ENCODE measurements at places on chromosomes 3 and 15.

GRCh38 chr3:175187586-175187985 is 328.5 kb downstream of the NAALADL2 start:
- DNase-seq = no peak

DNA sequence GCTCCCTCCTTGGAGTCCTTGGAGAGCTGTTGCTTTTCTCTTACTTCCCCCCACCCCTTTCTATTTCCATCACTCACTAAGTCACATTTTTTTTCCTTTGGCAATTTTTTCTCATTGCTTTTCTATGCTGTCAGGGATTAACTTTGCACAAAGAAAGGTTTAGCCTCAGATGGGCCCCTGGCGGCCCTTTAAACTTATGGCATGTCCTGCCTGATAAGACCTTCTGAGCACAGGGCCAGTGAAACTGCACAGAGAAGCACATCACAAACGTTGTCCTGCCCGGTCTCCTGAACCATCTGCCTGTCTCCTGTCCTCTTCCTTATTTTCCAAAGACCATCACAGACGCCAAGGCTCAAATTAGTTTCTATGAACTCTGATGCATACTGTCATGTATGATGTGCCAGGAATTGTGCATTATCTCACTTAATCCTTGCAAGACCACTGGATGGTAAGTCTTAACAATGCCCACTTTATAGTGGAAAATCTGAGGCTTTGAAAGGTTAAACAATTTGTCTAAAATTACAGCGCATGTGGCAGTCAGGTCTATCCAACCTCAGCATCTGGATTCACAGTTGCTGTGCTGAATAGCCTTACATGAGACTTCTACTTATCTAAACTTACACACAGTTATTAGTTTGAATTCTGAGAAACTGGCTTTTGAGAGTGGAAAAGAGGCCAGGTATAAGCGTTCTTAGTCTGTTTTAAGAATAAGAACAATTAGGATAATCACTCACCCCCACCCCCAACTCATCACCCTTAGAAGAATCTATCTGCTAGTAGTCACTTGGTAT is 648.1 kb downstream of the NTRK3 start:
- no peak for DNase-seq

GRCh38 chr3:107128946-107129345 is 248.3 kb upstream of the CCDC54 start:
- no peak for DNase-seq

DNA sequence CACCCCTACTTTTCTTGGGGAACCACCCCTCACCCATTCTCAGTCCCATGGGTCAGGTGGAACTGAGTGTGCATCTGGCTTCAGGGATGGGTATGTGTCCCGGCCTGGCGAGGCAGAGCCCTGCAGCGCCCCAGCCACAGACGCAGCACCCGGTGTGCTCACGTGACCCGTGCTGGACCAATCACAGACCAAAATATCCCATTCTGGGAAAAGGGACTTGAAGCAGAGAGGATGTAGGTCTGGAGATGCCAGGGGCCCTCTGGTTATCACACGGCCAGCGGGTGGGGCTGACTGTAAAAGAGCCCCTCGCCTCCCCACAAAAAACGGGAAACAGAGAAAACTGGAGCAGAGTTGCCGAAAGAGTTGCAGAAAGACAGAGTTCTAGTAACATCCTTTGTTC is 138.0 kb upstream of the RAD18 start:
- DNase-seq = no peak

- DNase-seq = no peak
Observed at GRCh38 chr15:100515758-100516157, 13.0 kb downstream of the CERS3 start.

- no peak for DNase-seq
Observed at GRCh38 chr3:171415070-171415469, 45.1 kb downstream of the TNIK start.

DNA sequence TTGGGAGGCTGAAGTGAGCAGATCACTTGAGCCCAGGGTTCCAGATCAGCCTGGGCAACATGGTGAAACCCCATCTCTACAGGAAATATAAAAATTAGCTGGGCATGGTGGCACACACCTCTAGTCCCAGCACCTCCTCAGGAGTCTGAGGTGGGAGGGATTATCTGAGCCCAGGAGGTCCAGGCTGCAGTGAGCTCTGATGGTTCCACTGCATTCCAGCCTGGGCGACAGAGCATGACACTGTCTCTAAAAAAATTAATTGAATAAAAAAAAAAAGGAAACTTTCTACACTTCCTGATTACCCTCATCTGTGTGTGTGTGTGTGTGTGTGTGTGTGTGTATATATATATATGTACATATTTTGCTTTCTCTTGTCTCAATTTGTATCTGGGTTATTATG is 31.4 kb downstream of the DIPK2A start:
- no peak for DNase-seq

DNA sequence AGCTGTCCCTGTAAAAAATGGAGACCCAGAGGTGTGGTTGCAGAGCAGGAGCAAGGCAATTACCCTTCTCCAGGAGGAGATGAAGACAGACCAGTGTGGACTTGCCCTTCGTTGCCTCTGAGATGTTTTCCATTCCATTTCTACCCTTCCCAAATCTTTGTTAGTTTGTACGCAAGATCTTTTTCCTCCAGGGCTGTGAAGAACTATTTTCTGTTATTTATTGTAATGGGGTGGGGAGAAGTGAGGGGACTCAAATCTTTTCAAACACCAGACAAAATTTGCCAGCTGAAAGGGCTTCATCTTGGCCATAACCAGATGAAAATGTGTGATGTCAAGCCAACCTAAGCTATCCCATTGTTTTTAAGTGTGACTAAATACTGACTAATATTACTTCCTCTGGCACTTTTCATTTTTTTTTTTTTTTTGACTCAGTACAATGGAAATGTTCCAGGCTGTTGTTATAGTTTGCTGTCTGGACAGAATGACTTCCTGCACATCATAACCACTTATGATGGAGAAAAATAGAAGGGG is 271.3 kb upstream of the TPRG1 start:
- DNase-seq = no peak

DNA sequence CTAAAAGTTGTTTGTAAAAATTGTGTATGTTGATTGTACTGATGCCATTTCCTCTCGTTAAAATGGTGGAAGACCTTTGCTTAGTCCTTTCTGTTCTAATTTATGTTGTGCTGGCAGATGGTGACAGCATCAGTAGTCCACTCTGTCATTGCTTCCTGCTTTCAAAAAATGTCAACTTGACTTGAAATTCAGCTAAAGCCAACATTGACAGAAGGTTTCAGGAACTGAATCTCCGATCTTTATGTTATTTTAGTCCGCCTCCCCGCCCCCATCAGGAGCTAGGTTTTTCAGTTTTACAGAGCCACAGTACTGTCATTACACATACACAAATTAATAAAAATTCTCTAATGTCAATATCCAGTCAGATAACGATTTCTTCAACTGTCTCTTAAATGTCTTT is 1.5 kb downstream of the CEP63 start:
- DNase-seq = no peak

GRCh38 chr15:76345880-76346668 is 9.5 kb downstream of the ISL2 start:
- no peak for DNase-seq

DNA sequence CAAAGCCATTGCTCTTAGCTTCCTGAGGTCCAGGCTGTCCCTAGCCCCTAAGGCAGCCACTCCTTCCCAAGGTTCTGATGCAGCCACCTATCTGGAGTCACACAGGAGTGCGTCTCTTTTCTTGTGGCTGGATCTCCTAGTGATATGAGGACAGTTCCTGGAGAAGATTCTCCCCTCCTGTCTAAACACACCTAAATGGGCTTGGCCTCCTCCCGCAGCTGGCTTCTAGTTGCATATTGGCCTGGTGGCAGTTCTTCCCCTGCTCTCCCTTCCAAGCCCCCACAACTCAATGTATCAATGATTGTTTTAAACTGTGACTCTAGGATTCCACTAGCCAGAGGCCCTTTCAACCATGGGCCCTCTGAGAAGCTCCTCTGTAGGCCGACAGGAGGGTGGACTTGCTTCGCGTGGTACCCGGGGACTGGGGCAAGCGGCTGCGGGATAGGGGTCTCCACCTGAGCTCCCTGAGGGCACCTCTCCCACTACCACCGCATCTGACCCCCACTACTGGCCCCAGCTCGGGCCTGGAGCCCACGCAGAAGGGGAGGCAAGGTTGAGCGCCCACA is 1.4 kb downstream of the ITGA11 start:
- DNase-seq = no peak

GRCh38 chr15:99006146-99006545 is 1.4 kb downstream of the PGPEP1L start:
- no peak for DNase-seq

DNA sequence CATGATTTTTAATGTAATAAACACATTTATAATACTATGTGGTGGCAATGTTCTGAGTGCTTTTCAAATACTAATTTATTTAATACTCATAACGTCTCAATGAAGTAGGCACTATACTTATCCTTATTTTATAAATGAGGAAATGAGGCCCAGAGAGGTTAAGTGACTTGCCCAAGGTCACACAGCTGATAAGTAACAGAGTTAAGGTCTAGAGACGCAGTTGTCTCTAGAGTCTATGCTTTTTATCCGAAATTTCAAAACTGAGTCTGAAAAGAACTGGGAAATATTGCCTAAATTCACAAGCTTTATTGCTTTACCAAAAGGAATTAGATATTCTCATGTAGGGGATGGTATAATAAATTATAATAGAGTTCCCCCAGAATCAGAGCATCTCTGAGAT is 31.4 kb upstream of the MAGEF1 start:
- DNase-seq = no peak

- no peak for DNase-seq
Observed at GRCh38 chr3:153502682-153503081, 340.7 kb downstream of the RAP2B start.

GRCh38 chr3:38543586-38543985 is 47.4 kb downstream of the EXOG start:
- no peak for DNase-seq

DNA sequence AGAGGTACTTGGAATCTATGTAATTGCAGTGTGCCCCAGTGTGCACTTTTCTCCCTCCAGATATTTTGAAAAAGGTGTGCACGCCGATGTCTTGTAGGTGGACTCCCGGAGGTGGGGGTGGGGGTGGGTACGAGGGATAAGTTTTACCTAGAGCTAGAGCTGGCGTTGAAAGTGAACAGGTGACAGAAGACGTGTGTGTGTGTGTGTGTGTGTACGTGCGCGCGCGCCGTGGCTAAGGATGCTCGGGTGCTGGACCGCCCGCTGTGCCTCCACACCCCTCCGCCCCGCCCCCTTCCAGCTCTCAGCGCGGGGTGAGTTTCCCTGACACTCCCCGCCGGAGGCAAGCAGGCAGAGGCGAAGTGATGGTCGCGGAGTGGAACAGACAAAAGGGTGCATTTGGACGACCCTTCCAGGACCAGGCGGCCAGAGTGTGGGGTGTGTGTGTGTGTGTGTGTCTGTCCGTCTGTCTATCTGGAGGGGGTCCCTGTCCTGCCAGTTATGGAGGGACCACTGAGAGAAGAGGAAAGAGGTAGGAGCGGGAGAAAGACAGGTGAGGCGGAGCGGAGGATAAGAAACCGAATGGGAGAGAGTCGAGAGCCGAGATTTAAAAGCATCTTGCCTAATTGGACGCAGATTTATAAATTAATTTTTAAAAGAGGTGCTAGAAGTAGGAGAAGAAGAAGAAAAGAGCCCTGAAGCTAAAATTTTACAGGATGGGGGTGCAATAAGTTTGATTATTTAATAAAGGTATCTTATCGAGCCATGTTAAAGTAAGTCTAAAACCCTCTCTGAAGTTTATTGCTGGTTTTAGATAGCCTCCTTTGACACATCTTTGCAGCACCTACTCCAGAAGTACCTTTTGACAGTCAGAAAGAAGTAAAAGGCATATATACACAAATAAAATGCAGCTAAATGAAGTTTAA is 335.8 kb upstream of the THRB start:
- DNase-seq = no peak

DNA sequence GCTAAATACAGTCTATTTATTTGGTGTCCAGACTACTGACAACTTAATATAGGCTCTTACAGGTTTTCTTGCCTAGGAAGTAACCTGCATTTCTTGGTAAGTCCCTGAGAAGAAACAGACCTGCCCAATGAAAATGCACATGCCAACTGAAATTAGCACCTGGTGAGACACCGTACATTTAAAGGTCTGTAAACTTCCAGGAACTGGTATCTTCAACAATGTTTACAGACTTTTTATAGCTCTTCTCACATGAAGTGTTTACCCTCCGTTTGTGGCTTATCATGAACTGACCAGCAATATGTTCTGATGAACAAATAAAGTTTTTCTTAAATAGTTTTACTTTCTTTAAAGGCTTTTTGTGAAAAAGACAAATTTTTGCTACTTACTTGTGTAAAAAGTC is 93.3 kb downstream of the PCCB start:
- DNase-seq = no peak
